ENCODE measurements at places on chromosomes 6 and 20.
A peak's percentile ranks its signal among the peaks of the same experiment; 100 is the strongest.

GRCh38 chr20:52780462-52780861 lies 191.7 kb upstream of the TSHZ2 start:
- DNase-seq = no peak

GRCh38 chr6:16420715-16421461 lies 182.5 kb downstream of the GMPR start:
- no peak for DNase-seq

DNA sequence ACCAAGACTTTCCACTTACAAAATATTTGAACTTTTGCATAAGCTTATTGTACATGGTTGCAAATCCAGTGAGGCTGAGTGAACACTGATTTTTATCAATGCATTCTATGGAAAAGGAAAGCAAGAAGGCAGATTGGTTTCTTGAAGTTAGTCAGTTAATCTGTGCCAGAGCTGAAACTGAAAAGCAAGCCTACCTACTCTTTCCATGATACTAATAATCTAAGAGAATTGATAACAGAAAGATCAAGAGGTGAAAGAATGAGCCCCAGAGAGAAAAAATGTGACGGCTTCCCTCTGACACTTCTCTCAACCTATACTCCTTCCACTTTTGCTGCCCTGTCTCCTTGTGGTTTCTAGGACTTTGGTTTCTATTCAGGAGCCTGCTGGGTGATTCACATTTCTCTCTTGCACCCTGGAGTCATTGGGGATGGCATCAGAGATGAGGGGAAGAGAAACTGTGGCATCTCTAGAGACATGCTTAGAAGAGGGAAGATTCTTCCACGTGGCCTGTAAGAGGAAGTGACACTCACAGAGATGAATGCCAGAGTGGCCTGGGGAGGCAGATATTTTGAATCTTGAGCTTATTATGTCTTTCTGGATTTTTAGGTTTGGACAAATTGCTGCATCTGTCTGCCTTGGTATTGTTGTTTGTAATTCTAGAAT lies 158.6 kb upstream of the RIMS1 start:
- no peak for DNase-seq

- DNase-seq = no peak
Measured at GRCh38 chr6:31681135-31681671, 336 bp upstream of the LY6G5C start.

- no peak for DNase-seq
Measured at GRCh38 chr6:164756723-164757122, 552.7 kb downstream of the C6orf118 start.

- no peak for DNase-seq
Measured at GRCh38 chr20:1469925-1470571, 3.4 kb upstream of the NSFL1C start.

DNA sequence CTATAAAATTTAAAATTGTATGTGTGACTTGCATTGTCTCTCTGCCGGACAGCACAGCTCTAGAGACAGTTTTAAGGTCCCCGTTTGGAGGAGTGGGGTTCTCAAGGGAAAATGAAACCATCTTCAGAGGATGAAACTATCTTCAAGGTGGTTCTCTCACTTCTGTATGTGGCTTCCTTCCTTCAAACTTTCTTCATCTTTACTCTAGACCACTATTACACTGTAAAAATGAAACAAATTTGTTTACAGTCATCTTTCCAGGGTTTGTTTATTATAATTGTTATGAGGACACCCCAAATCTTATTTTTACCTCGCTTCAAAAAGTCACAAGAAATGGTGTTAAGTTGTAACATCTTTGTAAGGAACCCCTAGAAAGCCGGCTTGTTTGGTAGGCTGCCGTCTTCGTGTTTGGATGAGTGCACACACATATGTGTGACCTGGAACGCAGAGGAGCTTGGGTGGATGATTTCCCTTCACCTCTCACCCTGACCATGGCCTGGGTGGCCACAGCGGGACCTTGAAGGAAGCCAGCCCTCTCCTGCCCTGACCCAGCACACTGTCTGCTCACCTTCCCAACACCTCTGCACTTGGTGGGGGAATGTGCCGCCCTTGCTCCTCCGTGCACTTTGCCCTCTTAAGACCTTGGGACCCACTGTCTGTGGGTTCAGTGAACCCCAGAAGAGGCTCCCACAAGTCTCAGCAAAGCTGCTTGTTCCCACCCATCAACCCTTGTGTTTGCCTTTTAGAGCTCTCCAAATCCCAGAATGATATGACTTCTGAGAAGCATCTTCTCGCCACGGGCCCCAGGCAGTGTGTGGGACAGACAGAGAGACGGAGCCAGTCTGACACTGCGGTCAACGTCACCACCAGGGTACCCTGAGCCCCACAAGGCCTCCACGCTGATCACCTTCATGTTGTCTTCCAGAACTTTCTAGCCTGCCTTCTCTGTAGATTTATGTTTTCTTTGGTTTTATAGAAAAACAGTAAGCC lies 67.8 kb downstream of the SYTL3 start:
- DNase-seq = no peak

- DNase-seq = no peak
Measured at GRCh38 chr20:3653921-3654320, 9.3 kb downstream of the GFRA4 start.

DNA sequence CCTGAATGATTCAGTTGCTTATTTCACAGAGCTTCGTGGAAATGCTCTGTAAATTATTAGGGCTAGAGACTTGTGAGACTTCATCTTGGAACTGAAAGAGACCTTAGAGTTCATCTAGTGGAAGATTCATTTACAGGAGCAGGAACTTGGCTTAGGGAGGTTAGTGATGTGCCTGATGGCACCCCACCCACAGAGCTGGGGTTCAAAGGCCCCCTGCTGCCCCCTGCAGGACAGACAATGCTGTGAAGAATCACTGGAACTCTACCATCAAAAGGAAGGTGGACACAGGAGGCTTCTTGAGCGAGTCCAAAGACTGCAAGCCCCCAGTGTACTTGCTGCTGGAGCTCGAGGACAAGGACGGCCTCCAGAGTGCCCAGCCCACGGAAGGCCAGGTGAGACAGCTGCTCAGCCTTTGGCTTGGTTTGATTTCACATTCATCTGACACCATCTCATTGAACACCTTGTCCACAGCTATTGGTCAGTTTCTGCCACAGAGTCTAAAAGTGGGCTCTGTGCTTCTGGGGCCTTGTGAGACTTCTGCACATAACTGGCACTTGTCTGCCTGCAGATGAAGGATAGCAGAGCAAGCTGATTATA lies 25.1 kb downstream of the MYBL2 start:
- peak; percentile 4 for DNase-seq

DNA sequence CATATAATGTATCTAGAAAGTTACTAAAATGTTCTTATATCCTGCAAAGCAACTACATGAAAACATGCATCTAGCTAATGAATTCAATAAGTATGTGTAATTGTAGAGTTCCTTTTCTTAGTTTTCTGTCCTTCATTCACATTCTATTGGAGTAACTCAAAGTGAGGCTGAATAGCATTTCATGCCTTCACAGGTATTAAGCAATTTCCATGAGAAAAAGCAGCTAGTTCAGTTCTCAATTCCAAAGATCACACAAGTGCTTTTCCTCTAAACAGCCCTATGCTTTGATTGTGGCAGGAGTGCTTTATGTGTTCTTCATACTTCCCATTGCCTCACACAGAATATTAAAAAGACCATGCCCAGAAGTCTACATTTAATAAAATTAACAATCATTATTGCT lies 274.9 kb downstream of the RFPL4B start:
- no peak for DNase-seq

DNA sequence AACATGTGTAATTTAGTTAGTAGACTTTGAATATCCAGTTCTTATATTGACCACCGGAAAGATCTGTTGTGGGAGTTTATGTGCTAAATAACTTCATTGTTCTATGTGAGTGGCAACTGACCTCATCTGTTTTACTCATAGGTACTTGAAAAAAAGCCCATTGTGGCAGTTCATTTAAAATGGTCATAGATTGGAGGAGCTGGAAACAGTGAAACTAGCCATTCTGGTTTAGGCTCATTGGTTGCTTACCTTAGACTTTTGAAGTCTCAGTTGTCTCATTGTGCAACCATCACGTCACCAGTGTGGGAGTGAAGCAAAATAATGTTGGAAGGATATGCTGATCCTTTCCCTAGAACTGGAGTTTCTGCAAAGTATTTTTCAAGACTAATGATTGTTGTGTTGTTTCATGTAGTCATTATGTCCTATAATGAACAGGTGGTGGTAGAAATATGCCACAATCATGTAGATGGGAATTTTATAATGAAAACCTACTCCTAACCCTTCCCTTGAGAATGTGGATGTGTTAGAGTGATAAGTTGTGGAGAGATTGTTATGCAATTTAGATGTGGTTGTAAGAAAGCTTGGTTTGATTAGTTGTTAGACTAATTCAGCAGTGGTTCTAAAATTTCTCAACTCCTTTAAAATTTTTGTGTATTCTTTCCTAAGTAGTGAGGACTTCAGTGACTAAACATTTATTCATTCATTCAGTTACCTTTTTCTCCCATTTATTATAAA lies 18.3 kb downstream of the DSP start:
- no peak for DNase-seq

DNA sequence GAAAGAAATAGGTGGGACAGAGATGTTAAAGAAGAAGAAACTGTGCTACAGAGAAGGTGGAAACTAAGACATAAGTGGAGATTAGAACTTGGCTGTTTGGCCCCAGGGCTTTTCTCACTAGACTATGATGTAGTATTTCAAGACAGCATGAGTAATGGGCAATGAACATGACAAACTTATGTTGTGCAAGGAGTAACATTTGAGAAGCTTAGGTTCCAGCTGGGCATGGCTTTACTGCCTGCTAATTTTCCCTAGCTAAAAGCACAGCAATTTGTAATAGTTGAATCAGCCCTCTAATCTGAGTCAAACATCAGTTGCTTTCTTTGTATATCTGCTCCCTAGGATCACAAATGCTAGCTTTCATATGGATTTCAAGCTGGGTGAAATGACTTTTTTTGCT lies 294.3 kb upstream of the BMP2 start:
- no peak for DNase-seq

GRCh38 chr6:109295109-109295773 lies 87.0 kb downstream of the CD164 start:
- no peak for DNase-seq

GRCh38 chr6:137823826-137824555 lies 43.1 kb upstream of the TNFAIP3 start:
- DNase-seq = peak; percentile 84

- DNase-seq = no peak
Measured at GRCh38 chr20:44118185-44119033, 68.6 kb downstream of the JPH2 start.

DNA sequence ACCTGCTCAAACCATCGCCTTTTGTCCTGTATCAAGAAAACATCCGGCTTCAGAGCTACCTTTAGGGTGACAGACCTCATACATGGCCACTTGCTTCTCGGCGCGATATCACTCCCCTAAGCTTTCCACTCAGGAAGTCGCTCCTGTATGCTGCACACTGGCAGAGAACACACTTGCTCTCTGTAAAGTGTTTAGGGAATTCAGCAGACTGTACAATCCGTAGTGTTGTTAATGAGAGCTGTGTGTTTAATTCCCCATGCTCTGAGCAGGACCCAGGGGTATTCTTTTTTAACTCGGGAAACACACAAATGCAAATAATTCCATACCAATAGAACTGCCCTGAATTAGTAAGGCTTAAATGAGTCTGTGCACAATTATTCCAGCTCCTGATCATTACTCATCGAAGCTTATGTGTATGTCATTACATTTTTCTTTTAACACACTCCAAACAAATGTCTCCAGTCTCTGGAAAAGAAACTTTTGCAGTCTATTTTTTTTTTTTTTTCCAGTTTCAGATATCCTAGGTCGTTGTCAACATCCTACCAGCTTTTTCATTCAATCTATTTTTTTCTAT lies 338.7 kb upstream of the ARID1B start:
- no peak for DNase-seq

DNA sequence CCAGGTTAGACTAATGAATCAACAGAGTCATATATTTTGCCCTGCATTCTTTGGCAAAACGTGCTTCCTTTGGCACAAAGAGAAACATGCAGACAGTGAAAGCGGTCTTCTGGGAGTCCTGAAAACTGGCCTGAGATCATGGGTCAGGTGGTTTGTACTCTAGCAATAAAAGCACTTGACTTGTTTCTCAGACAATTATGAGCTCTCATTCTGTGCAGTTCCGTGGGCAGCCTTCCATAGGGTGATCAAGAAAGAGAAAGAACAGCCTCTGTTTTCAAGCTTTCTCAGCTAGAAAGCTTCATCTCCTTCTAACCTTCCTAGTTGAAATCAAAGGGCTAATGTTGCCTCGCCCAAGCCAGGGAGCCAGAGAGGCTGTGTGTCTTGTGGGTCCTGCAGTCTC lies 62.7 kb upstream of the ISM1 start:
- DNase-seq = no peak

DNA sequence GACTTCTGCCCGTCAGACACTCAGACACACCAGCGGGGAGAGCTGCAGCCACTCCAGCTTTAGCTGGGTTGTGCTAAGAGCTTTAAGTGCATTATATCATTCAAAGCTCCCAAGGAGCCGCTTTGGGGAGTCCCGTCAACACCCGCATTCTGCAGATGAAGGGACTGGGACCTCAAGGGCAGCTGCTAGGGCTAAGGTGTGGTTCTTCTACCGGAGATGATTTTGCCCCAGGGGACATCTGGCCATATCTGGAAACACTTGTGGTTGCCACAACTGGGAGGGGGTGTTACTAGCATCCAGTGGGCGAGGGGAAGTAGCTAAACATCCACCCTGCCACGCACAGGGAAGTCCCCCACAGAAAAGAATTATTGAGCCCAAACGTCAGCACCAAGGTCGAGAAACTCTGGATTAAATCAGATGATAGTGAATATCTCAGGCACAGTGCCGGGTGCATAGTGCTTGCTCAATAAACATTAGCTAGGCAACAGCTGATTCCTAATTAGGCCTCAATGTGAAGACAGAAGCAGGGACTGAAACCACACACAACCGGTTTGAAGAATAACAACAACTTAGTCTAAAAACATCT lies 29.6 kb downstream of the PMEPA1 start:
- DNase-seq = no peak

DNA sequence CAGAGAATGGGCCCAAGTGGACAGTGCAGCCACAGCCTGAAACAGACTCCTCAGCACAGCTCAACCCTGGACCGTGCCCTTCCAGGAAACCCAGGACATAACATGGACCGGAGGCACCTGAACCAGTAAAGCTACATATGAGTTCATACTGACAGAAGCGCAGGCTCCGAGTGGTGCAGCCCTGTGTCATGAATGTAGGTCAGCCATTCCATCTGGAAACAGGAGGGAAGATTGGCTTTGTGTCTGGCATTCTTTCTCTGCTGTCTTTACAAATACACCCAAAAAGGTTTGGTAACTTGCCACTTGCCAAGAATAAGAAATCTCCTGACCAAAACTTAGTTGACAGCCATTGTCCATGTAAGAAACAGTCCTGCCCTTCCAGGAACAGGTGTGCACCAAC lies 366.6 kb downstream of the RNGTT start:
- no peak for DNase-seq

GRCh38 chr6:4085332-4085700 lies 6.4 kb upstream of the FAM217A start:
- no peak for DNase-seq

All from activated CD8-positive, alpha-beta memory T cell treated with anti-CD3 and anti-CD28 coated beads for 1 hour (primary cell).